ENCODE measurements at places on chromosomes 1 and 21. TPM values are rescaled to one million over a fixed set of nuclear protein-coding genes. Genes with fewer than 3 reads are reported as not detected.

GRCh38 chr1:15465674-15466073 lies 9.1 kb downstream of the CELA2A start:
- DNase-seq: no peak

DNA sequence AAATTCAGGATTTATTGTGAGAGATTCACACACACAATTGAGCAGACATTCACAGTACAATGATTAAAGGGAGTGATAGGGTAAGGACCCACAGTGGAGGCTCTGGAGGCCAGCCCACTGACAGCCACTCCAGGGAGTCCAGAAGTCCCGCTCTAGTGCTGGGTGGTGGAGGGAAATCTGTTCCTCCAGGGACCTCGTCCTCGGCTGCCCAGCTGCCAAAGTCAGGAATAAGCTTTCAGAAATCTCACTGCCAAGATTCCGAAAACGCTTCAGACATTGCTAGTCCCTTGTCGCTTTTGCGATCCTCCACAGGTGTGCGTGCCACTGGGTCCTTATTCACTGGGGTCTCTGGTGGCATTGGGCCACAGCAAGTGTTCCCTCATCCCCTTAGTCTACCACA lies 2.3 kb downstream of the MX1 start:
- DNase-seq: no peak

DNA sequence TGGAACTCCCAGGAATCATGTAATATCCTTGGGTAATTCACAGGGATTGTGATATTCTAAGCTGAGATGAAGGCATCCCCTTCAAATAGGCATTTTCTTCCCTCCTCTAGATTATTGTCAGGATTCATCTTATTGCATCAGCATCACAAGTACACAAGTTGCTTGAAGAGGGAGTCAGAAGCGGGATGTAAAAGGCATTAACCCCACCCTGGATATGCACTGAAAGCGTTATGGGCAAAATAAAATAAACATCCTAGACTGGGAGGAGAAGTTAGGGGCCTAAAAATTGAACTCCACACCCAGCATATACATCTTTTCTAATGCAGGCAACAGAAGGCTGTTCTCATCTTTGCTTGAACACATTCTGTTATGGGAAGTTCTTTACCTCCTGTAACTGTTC lies 381.2 kb downstream of the SETD4 start:
- no peak for DNase-seq

DNA sequence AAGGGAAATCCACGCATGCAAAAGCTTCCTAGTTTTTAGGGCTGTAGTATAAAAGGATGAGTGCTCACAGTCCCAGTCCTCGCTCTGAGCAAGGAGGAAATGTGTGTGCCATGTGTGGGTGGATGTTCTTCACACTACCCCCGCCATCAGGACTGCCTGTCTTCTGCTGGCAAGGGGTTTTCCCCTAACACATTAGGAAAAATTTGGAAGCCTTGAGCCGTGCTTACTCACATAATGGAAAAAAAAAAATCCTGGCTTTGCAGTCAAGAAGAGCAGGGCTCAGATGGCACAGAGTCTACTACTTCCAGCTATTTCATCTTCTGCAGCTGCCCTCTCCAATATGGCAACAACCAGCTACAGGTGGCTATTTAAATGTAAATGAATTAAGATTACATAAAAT lies 363.1 kb downstream of the PLPP3 start:
- no peak for DNase-seq

DNA sequence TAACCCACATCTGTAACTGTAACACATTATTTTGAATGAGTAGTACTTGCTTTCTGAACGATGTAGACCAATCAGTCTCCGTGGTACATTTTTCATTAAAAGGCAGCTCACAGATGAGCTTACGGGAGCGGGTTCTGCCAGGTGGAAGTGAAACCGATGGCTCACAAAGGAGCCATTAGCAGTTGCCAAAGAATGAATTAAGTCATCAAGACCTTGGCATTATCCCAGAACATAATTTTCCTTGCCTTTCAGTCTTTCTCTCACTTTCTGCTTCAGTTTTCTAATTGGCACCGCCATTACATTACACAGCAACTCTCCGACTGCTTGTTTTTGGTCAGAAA lies 33.5 kb upstream of the UTS2 start:
- no peak for DNase-seq

- no peak for DNase-seq
Measured at GRCh38 chr1:87201768-87202167, 126.9 kb upstream of the LMO4 start.

Gene MIGA1
- 12.3 TPM for total RNA-seq

Measured in endothelial cell (in vitro differentiated cells).